Islet precursor cell (in vitro differentiated cells): ENCODE measurements at places on chromosomes 16 and 17.
A peak's percentile ranks its signal among the peaks of the same experiment; 100 is the strongest.

- peak; percentile 80 for DNase-seq
These were observed 30.4 kb downstream of the RAI1 start for GRCh38 chr17:17711641-17712162.

GRCh38 chr16:50038756-50039529, 13.9 kb downstream of the CNEP1R1 start:
- no peak for DNase-seq

DNA sequence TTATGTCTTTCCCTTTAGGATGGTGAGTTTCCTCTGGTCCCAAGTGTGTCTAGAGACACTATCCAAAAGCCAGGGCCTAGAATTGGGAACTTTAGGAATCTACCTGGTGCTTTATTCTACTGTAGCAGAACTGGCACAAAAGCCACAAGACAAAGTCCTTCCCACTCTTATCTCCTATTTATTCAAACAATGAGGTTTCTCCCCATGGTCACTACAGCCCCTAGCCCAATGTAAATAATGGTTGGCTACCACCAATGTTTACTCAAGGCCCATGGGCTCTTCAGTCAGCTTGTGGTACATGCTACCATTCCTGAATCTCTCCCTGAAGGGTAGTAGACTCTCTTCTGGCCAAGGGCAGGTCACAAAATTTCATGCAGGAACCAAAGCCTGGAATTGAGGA, 789.4 kb upstream of the KIF2B start:
- no peak for DNase-seq

DNA sequence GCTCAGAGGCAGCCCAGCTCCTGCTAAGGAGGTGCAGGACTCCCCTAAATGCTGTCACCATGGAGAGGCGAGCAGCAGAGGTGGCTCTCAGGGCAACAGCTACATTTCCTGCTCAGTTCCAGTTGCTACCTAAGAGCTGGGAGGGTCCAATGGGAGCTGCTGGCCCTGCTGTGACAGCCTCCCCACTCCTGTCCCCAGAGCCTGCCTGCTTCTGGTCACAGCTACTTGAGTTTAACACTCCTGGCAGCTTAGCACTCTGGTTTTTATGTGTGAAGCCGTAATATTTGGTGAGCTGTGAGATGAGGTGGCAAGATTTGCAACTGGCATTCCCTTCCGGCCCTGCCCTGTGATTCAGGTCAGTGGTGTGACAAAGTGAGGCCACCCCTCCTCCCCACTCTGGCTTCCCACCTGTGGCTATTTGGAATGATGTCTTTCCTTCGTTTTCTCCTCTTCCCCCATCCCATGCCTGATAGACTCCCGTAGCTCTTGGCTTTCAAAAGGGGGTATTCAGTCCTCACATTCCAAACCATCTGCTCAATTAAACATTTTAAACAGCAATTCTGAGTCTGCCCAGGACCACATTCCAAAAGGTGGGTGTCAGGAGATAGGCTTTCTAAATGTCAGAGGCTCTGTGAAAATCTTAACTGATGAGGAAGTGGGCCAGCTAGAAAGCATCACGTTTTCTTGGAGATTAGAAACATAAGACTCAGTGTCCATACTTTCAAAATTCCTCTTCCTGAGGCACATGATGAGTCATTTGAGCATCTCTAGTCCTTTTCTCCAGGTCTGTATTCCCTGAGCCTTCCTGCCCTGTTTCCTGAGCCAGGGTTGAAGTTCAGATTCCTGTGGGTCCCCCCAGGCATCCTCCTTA, 42.6 kb upstream of the SKAP1 start:
- DNase-seq: peak; percentile 92

DNA sequence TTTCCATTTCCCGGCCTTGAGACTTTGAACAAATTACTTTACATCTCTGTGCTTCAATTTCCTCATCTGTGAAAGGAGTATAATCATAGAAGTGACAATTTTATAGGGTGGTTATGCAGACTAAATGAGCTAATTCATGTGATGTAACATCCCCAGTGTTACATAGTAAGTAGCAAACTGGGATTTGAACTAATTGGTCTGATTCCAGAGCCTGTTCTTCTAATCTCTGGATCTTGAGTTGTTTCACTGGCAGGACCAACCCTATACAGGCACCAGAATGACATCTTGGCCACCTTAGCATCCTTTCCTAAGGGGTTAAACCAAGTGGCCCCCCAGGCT, 77.7 kb downstream of the AATF start:
- no peak for DNase-seq

- no peak for DNase-seq
These were observed 15.6 kb downstream of the ZNF469 start for GRCh38 chr16:88398170-88398873.

GRCh38 chr17:12730931-12731521, 58.3 kb upstream of the ARHGAP44 start:
- peak; percentile 99 for DNase-seq
